ENCODE measurements at places on chromosomes 1 and 21. TPM values are rescaled to one million over a fixed set of nuclear protein-coding genes. Genes with fewer than 3 reads are reported as not detected.

Gene ZNF593OS
- total RNA-seq = not detected

Gene DHRS3
- 64.3 TPM for total RNA-seq

Gene NBPF4
- not detected for total RNA-seq

Gene SPRR2E
- not detected for total RNA-seq

Gene CXADR
- total RNA-seq = 11.8 TPM

Gene ECM1
- total RNA-seq = 6.6 TPM

Gene IL22RA1
- 0.37 TPM for total RNA-seq

Gene TLCD4
- 10.6 TPM for total RNA-seq

Gene FHAD1
- not detected for total RNA-seq

Gene SPATA46
- not detected for total RNA-seq

Gene TMEM269
- total RNA-seq = 0.07 TPM

Measured in uterus (tissue), 4 donors.